NCI-H1417 treated with DMSO at 0.1 percent for 48 hours (cell line): ENCODE measurements at places on chromosomes 13 and 19.

GRCh38 chr19:33845498-33845897 is 48.8 kb downstream of the KCTD15 start:
- no peak for DNase-seq

GRCh38 chr13:27427641-27428040 is 3.2 kb downstream of the GTF3A start:
- DNase-seq = no peak

DNA sequence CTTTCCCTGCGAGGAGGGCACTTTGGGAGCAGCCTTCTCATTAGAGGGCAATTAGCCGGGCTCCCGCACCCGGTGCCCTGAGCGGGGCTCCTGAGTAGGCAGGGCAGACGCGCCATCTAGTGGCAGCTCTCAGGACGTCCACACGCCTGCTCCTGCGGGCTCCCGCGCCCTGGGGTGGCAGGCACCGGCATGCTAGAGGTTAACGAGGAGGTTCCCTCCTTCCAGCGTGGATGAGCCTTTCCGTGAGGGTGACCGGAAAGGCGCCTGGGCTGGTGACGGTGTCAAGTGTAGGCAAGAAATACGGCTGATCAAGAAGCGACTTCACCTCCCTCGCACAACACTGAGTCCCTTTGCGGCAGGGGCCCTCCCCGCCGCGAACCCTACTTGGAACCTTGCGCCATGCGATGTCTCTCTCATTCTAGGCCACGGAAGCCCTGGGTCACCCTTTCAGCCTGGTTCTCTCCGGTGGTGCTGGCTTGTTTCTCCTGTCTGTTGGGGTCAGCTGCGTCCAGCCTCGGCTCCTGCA is 67.7 kb downstream of the ALOX5AP start:
- no peak for DNase-seq

GRCh38 chr19:18603255-18603957 is 3.2 kb downstream of the CRLF1 start:
- no peak for DNase-seq

GRCh38 chr13:44240611-44241145 is 132.9 kb upstream of the SERP2 start:
- DNase-seq = no peak
